Nucleus accumbens (tissue), 56 donors: ENCODE measurements at places on chromosomes 1 and 21.

DNA sequence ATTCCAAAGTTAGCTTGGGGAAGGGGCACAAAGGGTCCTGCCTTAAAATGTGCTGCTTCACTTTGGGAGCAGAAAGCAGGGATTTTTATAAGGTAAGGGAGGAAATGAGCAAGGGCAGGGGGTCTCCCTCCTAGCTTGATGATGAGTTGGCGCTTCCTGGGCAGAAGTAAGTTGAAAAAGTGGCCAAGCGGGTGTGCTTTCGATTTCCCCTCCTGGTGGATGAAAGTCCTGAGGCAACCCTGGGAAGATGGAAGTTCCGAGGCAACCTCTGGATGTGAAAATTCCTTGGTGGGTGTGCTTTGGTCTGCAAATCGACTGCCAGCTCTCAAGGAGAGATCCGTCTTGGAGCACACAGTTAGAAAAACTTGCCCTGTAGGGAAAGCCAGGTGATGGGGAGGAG is 41.7 kb upstream of the CD2 start:
- DNase-seq: no peak

DNA sequence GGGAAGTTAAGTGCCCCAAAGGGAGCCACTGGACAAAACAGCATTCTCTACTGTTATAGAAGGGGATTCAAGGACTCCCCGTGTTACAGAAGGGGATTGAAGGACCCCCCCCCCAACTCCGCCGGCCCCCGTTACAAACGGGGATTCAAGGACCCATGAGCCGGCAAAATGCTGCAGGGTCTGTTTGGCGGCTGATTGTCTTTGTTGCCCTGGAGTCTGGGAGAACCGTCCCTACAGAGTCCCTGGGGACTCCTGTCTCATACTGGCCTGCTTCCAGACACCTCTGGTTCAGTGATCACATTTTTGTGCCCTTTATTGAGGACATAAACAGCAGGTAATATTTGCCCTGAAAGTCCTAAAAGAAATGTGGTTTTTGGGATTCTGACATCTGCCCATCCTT is 96.4 kb downstream of the SYF2 start:
- DNase-seq: no peak

DNA sequence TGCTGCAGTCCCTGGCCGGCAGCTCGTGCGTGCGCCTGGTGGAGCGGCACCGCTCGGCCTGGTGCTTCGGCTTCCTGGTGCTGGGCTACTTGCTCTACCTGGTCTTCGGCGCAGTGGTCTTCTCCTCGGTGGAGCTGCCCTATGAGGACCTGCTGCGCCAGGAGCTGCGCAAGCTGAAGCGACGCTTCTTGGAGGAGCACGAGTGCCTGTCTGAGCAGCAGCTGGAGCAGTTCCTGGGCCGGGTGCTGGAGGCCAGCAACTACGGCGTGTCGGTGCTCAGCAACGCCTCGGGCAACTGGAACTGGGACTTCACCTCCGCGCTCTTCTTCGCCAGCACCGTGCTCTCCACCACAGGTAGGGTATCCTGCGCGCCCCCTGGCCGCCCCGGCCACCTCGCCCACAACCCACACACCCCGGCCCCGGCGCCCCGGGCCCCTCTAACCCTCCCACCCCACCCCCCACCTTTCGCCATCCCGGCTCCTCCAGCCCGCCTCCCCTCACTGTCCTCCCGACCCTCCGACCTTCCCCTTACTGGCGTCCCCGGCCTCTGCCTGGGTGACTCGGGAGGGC is 352 bp downstream of the KCNK1 start:
- DNase-seq: no peak

DNA sequence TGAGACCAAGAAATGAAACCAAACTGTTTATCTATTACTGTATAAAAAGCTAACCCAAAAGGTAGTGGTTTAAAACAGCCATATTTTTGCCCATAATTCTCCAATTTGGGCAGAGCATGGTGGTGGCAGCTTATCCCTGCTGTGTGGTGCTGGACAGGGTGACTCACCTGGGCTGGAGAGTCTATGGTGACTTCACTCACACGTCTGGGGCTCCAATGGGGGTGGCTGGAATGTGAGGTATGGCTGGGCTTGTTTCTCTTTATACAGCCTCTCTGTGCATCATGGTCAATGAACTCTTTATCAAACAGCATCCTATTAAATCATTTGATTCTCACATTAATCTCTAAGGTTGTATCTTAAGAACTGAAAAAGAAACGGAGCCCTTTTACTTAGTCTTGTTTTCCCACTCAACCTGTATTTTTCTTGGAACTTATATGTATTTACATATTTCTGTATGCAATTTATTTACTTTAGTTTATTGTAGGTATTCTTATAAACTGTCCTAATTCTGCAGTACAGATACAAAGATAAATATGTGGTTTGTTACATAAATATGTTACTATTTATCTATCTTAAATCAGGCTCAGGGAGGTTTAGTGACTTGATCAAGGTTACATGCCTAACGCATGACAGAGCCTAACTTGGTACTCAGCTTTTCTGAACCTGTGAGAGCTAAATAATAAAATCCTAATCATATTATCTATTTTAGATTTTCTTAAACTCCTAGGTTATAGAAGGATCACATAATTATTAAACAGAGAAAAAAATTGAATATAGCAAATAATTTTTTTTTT is 37.5 kb upstream of the WLS start:
- DNase-seq: no peak
